ENCODE measurements at places on chromosomes 1 and 21.

- no peak for DNase-seq
These were observed 41.4 kb upstream of the NFASC start for GRCh38 chr1:204829133-204829825.

- DNase-seq: peak; percentile 81
These were observed 1.5 kb upstream of the PTP4A2 start for GRCh38 chr1:31939484-31940329.

GRCh38 chr21:41562101-41563000 is 54.4 kb upstream of the TMPRSS2 start:
- DNase-seq: peak; percentile 33

GRCh38 chr1:178101654-178102053 is 7.8 kb downstream of the RASAL2 start:
- DNase-seq: peak; percentile 31

GRCh38 chr1:69568421-69569174 is 876 bp downstream of the LRRC7 start:
- no peak for DNase-seq

DNA sequence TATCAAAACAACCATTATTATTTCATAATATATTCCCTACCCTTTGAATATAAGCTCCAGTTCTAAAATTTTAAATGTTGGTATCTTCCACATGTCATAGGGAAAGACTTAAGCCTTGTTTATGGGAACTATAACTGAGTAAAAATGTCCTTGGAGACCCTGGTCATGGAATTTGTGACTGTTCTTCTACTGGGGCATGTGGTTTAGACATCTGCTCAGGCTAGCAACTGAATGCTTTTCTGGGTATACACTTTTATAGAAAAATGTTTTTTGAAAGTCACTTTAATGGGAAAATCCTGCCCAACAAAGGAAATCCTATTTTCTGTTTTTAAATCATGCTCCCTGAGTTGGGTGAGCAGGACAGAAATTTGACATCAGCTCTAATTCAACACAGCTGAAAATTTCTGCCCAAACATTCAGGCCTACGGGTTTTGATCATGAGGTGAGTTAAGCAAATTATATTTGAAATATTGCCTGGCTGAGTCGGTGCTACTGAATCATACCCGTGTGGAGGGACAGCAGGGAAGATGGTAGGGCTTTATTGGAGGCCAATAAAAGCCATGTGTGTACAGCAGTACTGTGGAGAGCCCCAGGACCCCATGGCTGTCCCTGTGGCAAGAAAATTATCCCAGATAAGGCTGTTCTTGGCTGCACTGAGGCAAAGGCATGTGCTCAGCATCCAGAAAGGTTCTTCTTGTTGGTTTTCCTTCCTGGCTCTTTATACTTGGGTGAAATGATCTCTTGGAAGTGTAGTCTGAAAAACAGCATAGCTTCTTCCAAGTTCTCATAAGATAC is 391.8 kb downstream of the DISC1 start:
- DNase-seq: peak; percentile 58
